ENCODE measurements at places on chromosomes 7 and 10.

DNA sequence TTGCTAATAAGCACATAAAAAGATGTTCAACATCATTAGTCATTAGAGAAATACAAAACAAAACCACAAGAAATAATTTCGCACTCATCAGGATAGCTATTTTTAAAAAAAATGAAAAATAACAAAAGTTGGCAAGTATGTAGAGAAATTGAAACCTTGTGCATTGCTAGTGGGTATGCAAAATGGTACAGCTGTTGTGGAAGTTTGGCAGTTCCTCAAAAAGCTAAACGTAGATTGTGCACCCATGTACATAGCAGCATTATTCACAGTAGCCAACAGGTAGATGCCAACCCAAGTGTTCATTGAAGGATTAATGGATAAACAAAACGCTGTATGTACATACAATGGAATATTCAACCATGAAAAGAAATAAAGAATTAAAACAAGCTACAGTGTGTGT is 35.3 kb upstream of the STARD3NL start:
- DNase-seq = no peak

- DNase-seq = no peak
Measured at GRCh38 chr10:14476006-14476405, 145.3 kb upstream of the FRMD4A start.

GRCh38 chr10:122307669-122308416 is 36.7 kb downstream of the BTBD16 start:
- DNase-seq = no peak

DNA sequence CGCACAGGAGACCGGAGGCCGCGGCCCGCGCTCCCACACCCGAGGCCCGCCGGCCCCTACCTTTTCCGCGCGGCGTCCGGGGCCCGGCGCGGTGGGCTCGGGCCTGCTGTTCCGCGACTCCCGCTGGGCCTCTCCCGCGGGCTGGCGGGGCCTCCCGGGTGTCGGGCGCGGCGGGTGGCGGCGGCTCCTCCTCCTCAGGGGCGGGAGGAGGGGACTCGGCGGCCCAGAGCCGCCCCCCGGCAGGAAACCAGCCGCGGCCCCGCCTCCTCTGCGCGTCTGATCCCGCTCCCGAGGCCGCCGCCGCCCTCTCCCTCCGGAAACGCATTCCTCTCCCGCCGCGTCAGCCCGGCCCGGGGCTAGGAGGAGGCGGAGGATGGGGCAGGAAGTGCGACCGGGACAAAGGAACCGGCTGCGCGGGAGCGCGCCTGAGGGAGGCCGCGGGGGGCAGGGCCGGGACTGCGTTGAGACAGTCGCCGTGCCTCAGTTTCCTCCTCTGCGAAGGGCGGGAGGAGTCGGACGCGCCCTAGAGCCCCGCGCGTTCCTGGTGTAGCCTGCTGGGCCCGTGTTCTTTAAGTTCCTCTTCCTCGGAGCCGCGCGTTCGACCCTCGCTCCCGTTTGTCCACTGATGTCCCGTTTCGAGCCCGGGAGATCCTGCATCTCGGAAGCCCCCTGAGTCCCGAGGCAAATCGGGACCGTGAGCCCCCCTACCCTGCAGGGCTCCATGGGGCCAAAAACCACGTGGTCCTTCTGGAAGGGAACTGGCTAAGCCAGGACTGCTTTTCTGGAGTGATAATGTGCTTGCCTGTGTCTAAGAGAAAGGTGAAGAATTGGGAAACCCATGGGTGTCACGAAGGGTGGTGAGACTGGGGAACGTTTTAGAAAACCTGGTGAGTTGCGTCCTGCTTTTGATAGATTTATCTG is at the start of gene ITGB1:
ITGB1 (minus strand) TSS at position 146 of the 921 bp plus-strand sequence. CDS start 22,672 bp downstream, outside the sequence.
- peak; percentile 94 for DNase-seq
